GM10248 (cell line): ENCODE measurements at places on chromosomes 12 and 14.

- no peak for DNase-seq
Measured at GRCh38 chr12:131833896-131834641, 5.9 kb downstream of the MMP17 start.

DNA sequence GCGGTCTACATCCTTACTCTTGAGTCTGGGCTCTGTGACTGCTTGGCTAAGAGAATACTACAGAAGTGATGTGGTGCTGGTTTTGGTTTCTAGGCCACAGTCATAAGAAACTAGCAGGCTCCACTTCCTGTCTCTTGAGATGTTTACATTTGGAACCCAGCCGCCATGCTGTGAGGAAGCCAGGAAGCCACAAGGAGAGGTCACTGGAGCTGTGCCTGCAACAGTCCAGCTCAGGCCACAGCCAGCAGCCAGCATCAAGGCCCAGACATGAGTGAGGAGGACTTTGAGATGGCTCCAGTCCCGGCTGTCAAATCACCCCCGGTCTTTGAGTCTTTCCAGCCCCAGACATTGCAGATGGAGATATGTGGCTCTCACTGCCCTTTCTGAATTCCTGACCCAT lies 12.9 kb upstream of the FAM181A start:
- no peak for DNase-seq

DNA sequence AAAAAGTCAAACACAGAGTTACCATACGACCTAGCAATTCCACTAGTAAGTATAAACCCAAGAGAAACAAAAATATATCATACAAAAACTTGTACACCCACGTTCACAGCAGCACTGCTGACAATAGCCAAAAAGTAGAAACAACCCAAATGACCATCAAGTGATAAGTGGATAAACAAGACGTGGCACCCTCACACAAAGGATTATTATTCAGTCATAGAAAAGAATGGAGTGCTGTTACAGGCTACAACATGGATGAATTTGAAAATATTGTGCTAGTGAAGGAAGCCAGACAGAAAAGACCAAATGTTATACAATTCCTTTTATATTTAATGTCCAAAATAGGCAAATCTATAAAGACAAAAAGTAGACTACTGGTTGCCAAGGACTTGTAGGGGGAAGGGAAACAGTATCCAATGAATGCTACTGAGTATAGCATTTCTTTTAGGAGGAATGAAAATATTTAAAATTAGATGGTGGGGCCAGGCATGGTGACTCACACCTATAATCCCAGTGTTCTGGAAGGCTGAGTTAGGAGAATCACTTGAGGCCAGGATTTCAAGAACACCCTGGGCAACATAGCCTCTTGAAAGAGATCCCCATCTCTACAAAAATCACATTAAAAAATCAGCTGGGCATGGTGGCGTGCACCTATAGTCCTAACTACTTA lies 41.9 kb downstream of the SPTLC2 start:
- no peak for DNase-seq

DNA sequence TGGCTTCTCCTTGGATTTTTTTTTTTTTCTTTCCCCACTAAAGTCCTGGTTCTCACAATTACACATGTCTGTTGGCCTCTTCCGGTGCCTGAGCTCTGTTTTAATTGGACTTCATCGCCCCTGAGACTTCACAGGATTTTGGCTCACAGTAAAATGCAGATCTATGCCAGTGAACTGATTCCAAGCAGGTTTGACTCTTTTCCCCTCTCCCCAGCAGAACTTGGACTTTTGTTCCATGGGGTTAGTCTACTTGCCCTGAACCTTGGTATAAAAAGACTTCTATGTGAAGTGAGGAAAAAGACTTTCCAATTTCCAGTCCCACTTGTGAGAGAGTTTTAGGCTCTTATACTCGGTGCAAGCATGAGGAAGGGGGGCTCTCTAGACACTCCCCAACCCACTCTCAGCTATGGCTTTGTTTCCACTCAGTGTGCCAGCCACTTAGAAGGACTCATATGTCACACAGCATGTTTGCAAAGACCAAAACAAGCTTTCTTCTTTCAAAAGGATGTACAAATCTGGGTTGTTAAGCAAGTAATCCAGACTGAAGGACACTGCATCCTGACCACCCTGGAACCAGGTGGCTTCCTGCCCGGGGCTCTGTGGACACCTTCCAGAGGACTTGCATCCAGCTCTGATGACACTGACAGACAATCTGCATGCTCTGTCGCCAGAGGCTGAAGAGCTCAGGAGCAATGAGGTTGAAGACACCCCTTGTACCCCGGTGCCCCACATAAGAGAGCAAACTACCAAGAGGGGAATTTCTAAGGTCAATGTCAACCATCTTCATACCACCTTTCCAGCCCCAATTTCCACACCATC lies 221.9 kb upstream of the EGLN3 start:
- DNase-seq = no peak

GRCh38 chr14:61179061-61179690 lies 102.0 kb downstream of the TMEM30B start:
- DNase-seq = no peak

DNA sequence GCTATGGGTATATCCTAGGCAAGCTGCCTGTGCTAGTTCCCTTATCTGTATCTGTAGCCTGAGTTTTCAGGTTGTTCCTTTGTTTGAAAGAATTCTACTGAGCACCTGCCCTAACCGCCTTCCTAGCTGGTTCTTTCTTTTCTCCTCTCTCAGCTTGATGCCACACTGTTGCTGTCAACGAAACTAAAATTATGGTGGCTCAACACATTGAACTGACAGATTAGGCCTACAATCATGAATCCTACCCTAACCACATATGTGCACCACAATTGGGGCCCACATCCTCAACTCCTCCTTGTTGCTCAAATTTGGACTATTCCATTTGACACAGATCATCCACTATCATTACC lies 36.2 kb upstream of the RESF1 start:
- no peak for DNase-seq

GRCh38 chr12:4975574-4975973 lies 65.9 kb downstream of the KCNA1 start:
- DNase-seq = peak; percentile 43

DNA sequence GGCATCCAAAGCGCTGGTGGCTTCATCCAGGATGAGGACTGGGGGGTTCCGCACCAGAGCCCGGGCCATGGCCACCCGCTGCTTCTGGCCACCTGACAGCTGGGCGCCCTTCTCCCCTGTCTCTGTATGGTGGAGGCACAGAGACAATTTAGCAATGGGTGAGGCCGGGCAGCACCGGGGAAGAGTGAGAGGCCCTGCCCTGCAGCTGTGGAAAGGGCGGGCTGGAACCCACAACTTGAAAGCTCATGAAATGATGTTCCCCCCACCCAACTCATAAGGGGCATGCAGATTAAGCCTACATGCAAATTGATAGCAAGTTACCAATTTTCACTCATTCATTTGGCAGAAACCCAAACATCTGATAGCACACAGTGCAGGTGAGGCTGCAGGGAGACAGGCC lies 34.1 kb downstream of the ABCB9 start:
- DNase-seq = no peak

DNA sequence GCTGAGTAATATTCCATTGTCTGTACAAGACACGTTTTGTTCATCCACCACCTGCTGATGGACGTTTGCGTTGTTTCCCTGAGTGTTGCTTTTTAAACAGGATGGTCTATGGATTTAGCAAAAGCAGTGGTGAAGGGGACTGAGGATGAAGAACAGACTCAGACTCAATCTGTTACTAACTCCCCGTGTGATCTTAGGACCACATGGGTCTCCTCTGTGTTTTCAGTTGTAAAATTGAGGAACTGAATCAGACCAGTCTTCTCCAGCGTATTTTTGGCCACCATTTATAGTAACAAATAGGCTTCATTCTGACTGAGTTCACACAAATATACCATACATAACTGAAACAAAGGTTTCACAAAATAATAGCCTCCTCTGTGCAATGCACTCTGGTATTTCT lies 85.6 kb downstream of the FOXN3 start:
- peak; percentile 65 for DNase-seq

GRCh38 chr12:32420356-32420755 lies 21.0 kb downstream of the FGD4 start:
- no peak for DNase-seq

GRCh38 chr14:100587086-100587762 lies at the start of gene BEGAIN:
BEGAIN (minus strand) TSS chr14:100587417; CDS start chr14:100587290, 127 bp downstream.
- DNase-seq = no peak
